ENCODE measurements at places on chromosomes 5 and 9.
A peak's percentile ranks its signal among the peaks of the same experiment; 100 is the strongest.

DNA sequence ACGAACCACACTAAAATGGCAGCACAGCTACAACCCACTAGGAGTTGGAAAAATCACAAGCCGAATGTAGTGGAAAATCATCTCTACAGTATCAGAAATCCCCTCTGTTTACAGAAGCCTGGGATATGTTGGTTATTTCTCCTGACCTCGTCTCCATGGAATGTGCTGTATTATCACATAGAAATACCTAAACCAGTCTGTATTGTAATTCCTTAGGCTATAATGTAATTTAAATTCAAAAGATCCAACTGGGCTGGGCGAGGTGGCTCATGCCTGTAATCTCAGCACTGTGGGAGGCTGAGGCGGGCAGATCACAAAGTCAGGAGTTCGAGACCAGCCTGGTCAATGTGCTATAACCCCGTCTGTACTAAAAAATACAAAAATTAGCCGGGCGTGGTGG, 244.8 kb upstream of the MPDZ start:
- DNase-seq: no peak

- no peak for DNase-seq
These were observed 48.7 kb upstream of the SPATA31D4 start for GRCh38 chr9:81879501-81879916.

GRCh38 chr5:122770477-122770876, 4.4 kb upstream of the SNX2 start:
- DNase-seq: no peak

DNA sequence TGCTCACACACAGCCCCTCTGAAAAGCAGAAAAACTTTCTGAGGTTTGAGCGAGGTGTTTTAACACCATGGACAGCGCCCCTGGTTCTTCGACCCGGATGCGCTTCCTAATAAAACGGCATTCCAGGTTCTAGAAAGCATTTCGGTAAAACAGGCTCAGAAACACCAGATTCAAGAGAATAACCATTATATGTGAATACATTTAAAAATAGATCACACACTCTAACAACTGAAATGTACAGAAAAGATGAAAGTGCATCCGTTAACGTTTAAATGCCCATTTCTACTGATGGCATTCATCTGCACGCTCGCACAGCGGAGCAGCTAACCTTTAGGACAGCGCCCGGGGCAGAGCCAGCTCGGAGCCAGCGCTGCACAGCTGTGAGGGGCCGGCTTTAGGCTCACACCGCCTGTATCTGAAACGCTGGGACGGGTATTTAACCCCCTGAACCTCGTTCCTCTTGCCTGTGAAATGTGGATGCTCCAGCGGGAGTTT, 26.3 kb upstream of the TENT4A start:
- DNase-seq: no peak

DNA sequence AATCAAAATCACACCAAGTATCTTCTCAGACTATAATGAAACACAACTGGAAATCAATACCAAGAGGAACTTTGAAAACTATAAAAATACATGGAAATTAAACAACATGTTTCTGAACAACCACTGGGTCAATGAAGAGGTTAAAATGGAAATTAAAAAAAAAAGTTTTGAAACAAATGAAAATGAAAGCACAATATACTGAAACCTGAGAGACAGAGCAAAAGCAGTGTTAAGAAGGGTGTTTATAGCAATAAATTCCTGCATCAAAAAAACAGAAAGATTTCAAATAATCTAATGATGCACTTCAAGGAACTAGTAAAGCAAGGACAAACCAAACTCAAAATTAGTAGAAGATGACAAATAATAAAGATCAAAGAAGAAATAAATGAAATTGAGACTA, 92.0 kb downstream of the TMEM232 start:
- no peak for DNase-seq

- DNase-seq: no peak
These were observed 477.4 kb upstream of the WWC1 start for GRCh38 chr5:167814040-167814439.

- DNase-seq: no peak
These were observed 1058.5 kb upstream of the SEMA6A start for GRCh38 chr5:117633093-117633492.

DNA sequence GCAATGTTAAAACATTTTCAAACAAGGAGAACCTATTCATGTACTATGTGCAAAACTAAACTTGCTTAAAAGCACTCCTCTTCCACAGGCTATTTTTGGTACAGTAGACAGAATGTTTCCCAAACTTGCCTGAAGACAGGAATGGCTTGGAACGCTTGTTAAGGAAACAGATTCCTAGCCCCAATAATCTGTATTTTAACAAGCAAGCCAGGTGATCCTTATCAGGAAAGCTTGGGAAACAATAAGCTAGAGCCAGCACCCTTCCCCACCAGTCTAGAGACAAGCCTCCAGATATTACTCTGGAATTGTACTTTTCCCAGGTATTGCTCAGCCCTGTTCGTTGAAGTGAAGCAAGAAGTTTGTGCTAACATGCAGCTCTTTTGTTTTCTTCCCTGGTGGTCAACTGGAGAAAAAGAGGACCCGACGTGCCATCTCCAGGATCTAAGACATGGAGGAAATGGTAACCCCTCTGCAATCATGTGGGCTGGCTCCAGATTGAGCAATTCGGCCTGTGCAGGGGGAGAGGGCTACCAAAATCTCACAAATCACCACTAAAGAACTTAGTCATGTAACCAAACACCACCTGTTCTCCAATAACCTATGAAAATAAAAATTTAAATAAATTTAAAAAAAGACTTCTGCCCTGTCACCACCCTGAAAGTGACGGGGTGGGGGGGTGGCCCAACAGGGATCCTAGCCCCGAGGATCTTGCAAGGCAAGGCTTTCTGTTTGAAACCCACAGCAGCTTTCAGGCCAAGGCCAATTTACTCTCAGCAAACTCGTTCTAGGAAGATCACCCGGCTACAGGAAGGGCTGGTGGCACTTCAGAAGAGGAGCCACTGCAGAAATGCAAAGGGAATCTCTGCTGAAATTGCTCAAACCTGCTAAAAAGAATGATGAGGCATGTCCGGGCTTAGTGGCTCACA, 48.6 kb downstream of the SHB start:
- DNase-seq: no peak

DNA sequence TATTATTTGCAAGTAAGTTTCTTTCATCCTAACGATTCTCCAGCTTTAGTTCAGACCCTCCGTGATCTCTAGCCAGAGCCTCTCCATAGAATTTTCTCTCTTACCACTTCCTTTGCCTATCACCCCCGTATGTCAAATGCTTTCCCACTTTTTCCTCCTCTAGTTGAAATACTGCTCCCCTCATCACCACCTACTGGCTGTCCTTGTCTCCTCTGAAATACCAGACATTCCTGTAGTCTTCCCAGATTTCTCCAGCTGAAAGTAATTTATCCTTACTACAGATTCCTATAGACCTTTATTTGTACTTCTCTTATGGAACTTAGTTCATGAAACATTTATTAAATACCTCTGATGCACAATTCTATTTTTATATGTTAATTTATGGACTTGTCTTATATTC, 36.0 kb upstream of the GLIPR2 start:
- DNase-seq: no peak

- DNase-seq: no peak
These were observed 112.5 kb downstream of the CEMIP2 start for GRCh38 chr9:71655778-71656177.

- no peak for DNase-seq
These were observed 417.9 kb downstream of the NR2F1-AS1 start for GRCh38 chr5:93163010-93163663.

- DNase-seq: no peak
These were observed 260.3 kb downstream of the TRIM36 start for GRCh38 chr5:114909424-114909823.

- no peak for DNase-seq
These were observed 179.1 kb upstream of the GNA14 start for GRCh38 chr9:77827104-77827784.

GRCh38 chr5:6273090-6273735, 105.1 kb downstream of the MED10 start:
- no peak for DNase-seq

GRCh38 chr9:78713614-78714405, 416.9 kb downstream of the PSAT1 start:
- no peak for DNase-seq

DNA sequence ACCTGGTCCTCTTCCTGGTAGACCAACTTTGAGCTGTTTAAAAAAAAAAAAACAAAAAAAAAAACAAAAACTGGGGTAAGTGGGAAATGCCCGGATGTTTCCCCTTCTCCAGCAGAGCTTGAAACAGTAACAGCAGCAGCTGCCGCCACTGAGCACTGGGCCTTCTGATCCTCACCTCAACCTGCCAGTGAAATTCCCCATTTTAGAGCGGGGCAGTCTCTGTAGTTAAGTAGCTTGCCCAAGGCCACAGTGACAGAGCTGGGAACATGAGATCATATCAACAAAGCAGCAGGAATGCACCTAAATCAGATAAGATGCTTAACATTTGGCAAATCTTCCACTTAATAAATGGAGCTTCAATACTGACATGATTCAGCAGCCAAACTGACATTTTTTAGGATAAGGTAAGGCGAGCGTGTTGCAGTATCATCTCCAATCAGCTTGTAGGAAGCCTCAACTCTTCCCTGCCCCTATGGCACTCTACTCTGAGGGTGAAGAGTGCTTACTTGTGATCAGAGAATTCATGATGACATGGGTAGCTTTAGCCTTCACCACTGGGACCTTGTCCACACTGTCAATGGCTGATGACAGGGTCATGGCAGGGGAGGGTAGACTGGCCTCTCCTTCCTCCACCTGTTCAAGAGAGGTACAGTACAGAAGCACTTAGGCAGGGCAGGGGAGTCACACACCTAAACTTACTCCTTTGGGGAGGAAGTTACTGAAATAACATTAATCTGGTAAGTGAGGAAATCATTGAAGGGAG, 9.3 kb downstream of the KIAA1191 start:
- no peak for DNase-seq

DNA sequence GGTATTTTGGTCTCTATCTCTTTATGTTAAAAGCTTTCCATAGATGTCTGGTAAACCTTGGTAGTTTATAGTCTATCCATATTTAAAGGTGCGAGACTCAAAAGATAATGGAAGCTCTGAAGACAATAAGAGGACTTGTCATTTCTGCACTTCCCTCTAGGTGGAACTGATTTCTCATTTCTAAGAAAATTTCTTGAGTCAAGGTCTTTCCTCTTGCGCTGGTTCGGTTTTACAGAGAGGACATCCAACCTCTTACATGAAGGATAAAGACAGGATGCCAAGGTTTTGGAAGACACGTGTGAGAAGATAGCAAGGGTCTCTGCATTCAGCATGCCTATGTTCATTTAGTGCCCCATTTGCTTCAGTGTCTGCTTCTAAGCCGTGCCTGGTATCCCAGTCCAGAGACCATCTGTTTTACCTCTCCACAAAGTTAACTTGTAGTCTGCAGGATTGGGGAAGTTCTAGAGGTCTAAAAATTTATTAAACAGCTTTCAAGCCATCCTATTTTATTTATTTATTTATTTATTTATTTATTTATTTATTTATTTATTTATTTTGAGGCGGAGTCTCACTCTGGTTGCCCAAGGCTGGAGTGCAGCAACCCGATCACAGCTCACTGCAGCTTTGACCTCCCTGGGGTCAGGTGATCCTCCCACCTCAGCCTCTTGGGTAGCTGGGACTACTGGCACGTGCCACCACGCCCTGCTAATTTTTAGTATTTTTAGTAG, 41.6 kb downstream of the KIAA1191 start:
- DNase-seq: no peak

DNA sequence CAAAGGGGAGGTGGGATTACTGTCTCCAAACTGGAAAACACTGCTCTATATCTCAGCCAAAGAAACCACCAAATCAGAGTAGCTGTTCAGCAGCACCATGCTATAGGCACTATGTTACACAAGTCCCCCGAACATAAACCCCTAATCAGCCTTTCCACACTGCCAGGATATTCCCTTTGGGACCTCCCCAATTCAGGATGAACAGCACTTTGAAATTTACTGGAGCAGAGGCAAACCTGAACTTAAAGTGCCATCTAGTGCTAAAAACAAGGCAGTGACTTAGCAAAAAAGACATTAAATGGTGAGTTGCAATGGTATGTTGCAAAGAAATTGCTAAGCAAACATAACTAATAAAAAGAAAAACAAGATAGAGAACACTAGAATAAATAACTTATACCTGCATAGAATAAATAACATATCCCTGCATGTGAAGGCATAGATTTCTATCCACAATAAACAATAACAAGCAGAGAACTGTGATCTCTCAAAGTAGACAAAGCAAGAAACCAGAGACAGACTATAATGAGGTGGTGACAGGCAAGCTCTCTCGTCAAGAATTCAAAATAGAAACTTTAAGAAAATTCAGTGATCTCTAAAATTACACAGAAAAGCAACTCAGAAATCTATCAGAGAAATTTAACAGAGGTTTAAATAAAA, 584.4 kb upstream of the ACO1 start:
- no peak for DNase-seq

DNA sequence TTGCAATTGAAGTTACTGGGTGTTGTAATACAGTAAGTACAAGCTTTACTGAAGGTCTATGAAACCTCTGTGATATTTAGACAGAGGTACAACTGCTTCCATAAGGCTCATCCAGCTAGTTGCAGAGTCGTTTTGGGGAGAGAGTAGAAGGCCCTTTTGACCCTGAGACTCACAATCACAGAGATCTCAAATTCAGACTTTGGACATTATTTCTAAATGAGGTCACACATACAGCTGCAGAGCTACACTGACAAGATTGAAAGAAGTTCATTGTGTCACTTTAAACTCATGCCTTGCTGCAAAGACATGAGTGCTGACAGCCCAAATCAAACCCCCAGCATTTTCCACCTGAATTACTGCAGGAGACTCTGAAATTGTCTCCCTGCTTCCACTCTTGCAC, 205.9 kb upstream of the TMEM161B start:
- no peak for DNase-seq

GRCh38 chr5:106189121-106189809, 1481.5 kb downstream of the EFNA5 start:
- DNase-seq: no peak

- DNase-seq: no peak
These were observed 84.9 kb downstream of the RGS3 start for GRCh38 chr9:113548221-113549041.

- no peak for DNase-seq
These were observed 40.7 kb downstream of the SPTAN1 start for GRCh38 chr9:128593039-128593438.

GRCh38 chr5:124739634-124740025, 6.8 kb downstream of the ZNF608 start:
- no peak for DNase-seq

DNA sequence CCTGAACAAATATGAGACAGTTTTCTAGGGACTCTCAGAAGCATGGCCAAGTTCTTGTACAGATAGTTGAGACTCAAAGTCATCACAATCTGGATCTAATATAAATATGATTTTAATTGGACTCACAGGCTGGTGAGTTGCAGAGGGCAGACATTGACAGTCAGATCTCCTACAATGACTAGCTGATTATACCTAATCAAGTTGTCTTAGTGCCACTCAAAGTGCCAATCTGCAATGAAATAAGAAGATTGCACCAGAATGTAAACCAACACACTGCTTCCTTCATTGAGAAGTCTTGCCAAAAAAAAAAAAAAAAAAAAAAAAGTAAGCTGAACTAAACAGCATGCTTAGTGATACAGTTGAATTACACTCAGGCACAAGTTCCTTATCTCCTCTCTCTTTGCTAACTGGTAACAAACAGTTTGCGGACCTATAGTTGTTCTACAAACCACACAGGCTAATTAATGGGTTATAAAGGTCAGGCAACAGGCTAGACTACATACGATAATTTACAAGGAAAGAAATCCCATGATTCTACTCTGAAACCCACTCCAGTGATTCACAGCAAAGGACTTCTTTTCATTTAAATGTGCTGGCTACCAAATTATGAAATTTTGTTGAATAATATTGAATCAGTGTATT, 107.3 kb upstream of the NIPBL start:
- DNase-seq: no peak

- DNase-seq: no peak
These were observed 92.3 kb downstream of the GAS1 start for GRCh38 chr9:86854898-86855523.

GRCh38 chr5:160119142-160119904, at the start of gene PWWP2A:
PWWP2A (minus strand) TSS chr5:160119450; CDS start chr5:160119388, 62 bp downstream.
- DNase-seq: peak; percentile 94

Measured in esophagus squamous epithelium (tissue), 5 donors.